Thymus (tissue), 14 donors: ENCODE measurements at places on chromosomes 5 and 9.

DNA sequence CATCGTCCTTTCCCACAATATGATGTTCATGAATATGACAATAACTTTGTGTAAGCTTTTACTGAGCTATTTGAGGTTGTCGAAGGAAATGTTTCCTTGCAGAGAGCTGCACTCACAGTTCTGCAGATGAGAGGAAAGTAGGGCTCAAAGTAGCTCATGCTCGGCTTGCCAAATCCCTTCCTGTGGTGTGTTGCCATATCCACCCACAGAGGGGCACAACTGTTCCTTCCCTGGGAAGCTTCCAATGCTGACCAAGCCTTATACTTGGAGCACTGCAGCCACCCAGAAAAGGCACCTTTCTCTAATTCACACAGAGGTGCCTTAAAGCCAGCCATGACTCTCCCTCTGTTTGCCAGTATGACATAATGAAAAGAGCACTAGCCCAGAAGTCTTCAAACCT, 390.3 kb downstream of the CAAP1 start:
- no peak for DNase-seq

DNA sequence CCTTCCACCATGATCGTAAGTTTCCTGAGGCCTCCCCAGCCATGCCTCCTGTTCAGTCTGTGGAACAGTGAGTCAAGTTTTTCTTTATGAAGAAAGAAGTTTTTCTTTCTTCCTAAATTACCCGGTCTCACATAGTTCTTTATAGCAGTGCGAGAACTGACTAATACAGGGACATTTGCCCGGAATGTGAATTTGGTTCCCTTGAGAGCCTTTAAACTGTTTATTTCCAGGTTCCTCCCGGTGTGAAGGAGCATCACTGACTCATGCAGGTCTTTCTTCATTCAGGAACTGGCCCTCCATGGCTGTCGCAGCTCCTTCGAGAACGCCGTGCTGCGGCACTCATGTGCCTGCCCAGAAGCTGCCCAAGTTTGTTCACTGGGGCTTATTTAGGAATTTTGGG, 87.7 kb downstream of the PTCH1 start:
- no peak for DNase-seq

DNA sequence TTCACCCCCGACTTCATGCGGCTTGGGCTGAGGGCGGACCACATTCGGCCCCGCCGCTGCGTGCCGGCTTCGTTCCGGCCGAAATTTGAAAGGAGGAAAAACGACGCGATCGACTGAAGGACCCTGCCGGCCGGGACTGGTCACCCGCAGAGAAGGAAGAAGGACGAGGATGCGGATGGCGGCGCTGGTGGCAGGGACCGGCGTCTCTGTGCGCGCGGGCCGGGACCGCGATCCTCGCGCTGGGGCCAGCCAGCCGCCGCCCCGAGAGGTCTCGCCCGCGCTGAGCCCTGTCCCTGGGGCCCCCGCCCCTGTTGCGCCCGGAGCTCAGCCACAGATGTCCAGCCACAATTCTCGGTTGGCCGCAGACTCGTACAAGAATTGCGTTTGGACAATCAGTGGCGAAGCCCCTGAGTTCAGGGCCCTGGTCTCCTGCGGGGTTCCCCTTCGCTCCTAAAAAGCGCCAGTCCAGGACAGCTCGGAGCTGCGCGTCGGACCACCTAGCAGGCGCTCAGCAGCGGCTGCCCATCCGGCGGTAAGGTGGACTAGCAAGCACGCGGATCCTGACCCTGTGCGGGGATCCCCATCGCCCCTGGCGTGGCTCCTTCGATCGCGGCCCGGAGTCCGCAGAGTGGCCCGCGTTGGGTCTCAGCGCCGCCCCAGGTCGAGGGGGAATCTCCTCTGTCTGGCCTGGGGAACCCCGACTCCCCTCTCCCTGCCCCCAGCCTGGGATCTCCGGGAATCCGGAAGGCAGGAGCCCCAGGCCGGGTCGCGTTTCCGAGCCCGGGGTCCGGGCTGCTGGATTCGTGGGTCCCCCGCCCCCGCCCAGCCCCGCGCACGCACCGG, 21.3 kb downstream of the URM1 start:
- no peak for DNase-seq

DNA sequence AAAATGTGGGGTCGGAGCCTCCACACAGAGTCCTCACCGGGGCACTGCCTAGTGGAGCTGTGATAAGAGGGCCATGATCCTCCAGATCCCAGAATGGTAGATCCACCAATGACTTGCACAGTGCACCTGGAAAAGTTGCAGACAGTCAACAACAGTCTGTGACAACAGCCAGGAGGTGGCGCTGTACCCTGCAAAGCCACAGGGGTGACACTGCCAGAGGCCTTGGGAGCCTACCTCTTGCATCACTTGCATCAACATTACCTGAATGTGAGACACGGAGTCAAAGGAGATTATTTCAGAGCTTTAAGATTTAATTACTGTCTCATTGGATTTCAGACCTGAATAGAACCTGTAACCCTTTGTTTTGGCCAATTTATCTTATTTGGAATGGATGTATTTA, 614.1 kb upstream of the CDH9 start:
- no peak for DNase-seq

DNA sequence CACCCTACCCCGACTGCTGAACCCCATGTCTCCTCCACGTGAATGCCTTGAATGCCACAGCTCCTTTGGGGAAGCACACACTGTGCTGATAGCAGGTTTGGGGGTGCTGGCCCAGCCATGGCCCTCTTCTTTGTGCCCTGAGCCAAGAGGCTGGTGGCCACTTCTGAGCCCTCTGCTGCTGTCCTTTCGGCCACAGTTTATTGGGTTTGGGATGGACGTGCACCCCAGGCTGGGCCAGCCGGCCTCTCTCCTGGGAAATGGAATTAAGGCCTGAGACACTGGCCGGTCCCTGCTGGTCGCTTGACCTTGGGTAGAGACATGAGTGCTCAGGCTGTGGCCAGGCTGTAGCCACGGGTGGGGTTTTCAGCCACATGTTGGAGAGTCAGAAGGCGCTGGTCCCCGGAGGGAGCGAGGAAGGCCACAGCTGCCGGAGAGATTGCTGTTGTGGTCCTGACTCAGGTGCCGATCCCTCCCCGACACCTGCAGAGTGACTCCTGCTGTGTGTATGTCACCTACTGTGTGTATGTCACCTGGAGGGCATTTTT, 26.6 kb downstream of the FAM163B start:
- no peak for DNase-seq

DNA sequence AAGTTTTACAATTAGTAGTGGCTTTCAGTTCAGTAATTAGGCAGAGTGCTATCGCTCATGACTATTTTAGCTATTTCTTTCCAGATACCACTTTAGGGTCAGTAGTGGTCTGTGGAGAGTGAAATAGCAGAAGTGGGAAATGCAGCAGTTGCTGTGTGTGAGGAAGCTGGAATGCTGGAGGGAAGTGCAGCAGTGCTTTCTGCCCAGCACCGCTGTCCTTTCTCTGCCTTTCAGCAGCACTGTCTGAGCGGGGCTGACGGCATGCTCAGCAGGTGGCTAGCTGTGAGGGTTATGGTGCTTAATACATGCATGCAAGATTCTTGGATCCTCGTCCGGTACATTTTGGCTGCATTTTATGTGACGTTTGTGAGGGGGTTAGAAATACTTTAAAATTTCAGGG, 213.9 kb downstream of the PBX3 start:
- no peak for DNase-seq

GRCh38 chr5:149938279-149938678, 6.3 kb downstream of the PDE6A start:
- no peak for DNase-seq

DNA sequence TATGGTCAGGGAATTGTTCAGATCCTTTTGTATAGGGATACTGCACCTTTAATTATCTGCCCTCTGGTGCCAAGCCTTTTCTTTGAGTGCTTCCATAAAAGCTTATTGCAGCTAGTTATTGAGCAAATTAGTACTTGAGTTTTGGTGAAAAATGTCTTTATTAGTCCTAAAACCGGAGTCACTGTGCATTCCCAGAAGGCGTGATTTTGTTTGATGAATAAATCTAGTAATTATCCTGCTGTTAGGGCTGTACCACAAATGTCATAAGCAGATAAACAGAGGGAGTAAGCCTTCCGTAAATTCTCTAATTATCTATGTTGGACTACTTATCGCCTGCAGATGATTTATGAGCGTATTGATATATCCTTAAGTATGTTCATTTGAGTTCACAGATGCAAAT, 620.7 kb upstream of the ARRDC3 start:
- DNase-seq: no peak

DNA sequence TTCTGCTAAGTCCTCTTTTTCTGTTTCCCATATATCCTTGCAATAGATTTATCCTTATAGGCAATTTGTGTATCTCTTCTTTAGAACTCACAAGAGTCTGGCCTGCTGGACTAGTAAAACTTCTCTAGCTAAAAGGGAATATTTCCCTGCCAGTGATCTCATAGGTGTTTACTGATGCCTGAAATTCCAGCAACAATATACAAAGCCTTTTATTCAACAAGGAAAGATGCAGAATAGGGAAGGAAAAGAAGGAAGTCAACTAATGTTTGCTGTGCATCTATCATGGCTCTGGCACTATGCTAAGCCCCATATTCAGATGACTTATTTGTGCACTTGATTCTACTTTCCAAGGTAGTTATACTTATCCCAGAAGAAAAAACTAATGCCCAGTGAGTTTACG, 160.0 kb upstream of the DMRTA1 start:
- no peak for DNase-seq

DNA sequence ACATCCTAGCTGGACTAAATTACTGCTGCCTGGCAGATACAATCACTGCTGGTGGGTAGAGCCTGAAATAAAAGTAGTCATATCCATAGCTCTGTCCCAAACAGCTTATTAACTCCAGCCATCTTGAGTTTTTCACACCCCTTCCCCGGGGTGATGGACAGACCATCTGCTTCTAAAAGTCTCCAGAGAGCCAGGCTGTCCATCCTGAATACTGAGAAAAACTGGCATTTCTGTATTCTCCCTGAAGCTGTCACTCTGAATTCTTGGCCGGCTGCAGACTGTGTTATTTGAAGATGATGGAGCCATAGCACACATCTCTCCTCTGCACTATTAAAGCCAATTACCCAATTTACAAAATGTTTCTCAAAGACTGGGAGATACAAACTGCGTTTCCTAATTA, 118.6 kb downstream of the GABBR2 start:
- no peak for DNase-seq

- DNase-seq: no peak
Measured at GRCh38 chr5:113169720-113170119, 193.1 kb downstream of the DCP2 start.

- no peak for DNase-seq
Measured at GRCh38 chr9:127803507-127804352, 1.0 kb downstream of the FPGS start.

GRCh38 chr5:117434254-117434653, 859.6 kb upstream of the SEMA6A start:
- DNase-seq: no peak

DNA sequence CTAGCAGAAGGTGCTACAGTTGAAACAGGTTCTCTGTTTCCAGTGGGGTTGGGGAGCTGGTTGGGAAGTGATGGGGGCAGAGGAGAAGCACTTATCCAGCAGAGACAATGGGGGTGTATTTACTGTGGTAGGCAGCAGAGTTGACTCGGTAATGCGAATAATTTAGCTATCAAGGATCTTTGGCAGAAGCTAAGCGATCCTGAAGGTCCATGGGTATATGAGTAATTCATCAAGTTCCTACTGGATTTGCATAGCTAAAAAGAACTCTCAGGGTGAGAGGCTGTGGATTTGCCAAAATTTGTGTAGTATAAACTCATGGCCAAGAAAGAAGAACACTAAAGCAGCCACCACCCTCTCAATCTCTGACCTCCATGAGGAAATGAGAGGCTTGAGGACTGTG, 61.2 kb upstream of the EGFLAM start:
- no peak for DNase-seq

GRCh38 chr9:91549177-91549576, 125.5 kb upstream of the NFIL3 start:
- DNase-seq: no peak

GRCh38 chr9:104903609-104904008, 24.3 kb downstream of the ABCA1 start:
- DNase-seq: no peak

DNA sequence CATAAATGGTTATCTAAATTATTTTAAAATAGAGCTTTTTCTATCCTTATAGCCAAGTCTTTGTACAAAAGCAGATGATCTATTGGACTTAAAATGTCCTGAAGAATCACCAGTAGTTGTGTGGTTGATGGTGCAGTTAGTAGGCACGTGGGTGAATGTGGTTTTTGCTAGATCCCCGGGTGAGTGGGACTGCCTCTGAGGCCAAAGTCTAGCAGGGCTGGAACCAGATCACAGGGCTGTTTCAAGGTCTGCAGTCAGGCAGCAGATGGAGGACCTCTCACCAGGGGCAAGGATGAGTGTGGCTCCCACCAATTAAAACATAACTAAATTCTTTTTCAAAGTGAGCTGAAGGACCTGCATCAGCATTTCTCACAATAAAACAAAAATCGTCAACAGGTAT, 604.7 kb upstream of the FTMT start:
- no peak for DNase-seq

DNA sequence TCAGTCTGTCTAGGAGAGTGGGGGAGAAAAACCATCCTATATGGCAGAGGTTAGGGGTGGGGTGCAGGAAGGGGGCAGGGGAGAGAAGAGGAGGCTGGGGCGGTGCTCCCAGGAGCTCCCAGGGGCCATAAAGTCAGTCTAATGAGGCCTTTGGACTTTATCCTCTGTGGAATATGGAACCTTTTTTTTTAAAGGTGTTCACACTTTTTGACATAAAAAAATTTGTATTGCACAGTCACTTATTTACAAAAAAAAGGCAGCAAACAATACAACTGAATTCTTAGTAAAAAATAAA, 51.9 kb upstream of the SYNPO start:
- DNase-seq: no peak

GRCh38 chr5:75049456-75050351, 2.7 kb downstream of the GCNT4 start:
- peak; percentile 90 for DNase-seq

DNA sequence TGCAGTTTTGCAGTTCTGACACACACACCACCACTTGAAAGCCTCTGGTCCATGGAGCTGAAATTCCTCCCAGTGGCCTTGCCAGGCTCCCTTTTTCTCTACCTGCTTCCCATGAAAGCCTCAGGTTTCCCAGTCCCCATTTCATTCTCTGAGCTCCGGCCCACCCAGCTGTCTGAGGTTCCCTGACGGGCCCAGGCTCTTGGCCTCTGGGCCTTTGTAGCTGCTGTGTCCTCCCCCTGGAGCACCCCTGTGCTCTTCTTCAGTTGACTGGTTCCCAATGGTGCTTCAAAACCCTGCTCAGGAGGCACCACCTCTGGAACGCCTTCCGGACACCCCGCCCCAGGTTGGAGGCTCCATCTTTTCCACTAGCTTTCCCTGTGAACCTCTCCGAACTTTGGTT, 155.9 kb upstream of the SHB start:
- DNase-seq: no peak

DNA sequence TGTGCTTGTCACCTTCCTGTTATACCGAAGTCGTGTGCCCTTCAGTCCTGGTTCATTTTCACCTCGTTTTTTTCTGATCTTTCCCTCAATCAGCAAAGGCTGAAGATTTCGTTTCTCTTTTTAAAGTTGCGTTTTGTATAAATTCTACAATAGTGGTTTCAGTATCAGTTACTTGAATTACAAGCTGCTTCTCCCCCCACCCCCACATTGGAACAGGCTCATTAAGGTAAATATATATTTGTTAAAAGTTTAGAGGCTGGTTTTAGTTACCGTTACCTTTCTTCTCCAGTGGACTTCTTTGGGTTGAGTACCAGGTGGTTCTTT, 881 bp downstream of the SUB1 start:
- no peak for DNase-seq

GRCh38 chr5:31477516-31477915, 54.4 kb downstream of the DROSHA start:
- DNase-seq: no peak
